Stimulated activated CD4-positive, alpha-beta T cell treated with anti-CD3 and anti-CD28 coated beads, Interleukin-4, amount 100 ng/mL, for 4 hours (primary cell): ENCODE measurements at places on chromosomes 2 and 18.

DNA sequence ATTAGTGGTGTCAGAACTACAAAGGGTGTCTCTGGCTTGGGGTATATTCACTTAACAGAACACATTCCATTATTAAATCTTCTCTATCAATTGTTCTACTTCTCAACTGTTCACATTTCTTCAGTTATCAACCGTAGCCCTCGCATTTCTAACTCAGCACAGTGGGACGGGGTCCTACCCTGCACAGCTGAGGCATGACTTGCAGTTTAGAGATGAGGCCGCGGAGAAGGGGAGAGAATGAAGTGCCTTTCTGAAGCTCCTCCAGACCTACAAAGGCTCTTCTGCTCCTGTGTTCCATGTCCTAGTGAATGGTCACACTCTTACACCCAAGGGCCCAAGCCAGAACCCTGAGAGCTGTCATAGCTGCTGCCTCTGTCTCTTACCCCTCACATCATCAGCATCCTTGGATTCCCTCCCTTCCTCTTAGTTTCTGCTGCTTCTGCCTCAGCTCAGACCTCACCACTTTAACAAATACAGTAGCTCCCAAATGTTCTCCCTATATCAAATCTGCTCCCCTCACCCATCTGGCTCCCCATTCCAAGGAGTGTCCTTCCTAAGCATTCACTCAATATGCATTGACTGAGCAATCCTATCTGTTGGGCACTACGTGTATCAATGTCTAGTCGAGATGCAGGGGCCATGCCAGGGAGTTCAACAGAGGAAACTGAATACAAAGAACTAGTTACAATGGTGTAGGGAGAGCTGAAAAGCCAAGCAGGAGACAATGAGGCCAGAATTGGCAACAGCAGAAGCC, 34.3 kb upstream of the MRPL19 start:
- no peak for DNase-seq

DNA sequence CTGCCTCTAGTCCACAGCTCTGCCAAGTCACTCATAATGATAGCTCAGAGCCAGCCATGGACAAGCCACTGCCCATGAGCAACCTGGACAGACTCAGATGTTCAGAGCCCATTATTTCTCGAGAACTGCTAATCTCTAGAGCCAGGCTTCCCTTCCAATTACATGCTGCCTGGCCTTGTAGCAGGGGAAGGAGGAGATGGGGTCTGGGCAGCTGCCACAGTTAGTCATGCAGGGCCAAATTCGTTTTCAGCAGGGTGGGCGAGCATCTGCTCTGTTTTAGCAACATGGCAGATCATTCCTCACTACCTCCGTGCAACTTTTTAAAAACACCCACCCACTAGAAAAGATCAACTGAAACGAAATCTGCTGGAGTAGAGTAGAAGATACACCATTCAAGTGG, 141.8 kb downstream of the MYO5B start:
- DNase-seq: no peak

DNA sequence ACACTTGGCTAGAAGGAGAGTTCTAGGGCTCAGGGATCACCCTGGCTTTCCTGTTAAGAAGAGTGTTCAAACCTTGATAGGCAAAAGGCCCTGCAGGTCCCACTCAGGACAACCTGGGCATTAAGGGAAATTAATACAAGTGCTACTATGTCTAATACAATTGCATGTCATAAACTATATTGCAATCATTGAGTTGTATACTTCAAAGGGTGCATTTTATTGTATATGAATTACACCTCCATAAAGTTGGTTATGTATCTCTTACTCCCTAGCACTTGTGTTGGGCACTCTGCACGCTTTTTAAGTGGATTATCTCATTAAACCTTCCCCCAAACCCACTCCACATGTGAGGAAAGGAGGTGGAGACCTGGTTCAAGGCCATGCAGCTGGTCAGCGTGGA, 172.1 kb upstream of the GLI2 start:
- no peak for DNase-seq

GRCh38 chr2:134271758-134272157, 17.9 kb downstream of the MGAT5 start:
- no peak for DNase-seq

- DNase-seq: no peak
These were observed 2.7 kb downstream of the PTMA start for GRCh38 chr2:231710799-231711676.
